ENCODE measurements at places on chromosomes 2 and 18.

DNA sequence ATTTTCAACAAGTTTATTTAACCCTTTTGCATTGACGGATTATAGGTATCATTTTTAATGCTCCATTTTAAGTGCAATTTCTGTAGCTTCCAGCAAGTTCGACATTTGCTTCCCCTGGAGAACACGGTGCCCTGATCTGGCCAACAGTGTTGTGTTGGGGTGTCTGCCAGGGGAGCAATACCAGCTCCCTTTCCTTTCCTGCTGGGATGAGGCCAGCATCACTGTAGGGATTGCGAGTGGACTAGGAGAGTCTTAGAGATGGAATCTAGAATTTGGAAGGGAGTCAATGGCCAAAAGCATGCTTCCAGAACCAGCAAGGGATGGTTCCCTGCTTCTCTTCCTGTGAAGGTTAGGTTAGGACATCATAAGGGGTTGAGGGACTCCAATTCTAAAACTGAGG lies 135.2 kb downstream of the RTN4 start:
- DNase-seq, result no peak

DNA sequence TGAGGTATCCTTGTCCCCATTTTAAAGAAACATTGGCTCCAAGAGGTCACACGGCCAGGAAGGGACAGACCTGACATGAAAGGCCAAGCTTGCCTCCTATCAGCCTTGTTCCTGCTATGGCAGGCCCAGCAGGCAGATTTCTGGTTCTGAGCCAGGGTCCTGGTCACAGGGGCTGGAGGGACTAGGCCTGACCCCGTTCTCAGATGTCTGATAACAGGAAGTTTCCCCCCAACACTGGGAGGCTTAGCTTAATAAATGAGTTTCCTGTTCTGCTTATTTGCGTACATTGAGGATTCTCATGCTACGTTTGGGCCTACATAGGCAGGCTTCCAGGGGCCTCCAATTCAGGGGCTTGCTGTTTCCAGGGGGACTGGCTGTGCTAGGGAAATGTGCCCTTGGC lies 107.8 kb upstream of the LTBP1 start:
- no peak for DNase-seq

DNA sequence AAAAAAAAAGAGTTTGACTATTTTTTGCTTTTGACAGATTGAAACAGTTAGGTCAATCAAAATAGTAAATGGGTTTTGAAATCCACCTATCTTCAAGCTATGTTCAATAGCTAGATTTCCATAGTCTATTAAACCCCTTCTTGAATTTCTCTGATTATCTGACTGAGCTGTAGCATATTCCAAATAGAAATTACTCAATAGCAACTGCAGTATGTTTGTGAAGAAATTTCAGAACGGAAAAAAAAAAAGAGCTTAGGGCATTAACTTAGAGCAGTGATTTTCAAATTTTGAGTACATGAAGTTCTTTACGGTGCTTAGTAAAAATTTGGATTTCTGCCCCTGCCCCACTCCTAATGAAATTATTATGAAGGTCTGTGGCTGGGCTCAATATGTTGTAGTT lies 432.3 kb downstream of the LRP1B start:
- DNase-seq, result no peak

DNA sequence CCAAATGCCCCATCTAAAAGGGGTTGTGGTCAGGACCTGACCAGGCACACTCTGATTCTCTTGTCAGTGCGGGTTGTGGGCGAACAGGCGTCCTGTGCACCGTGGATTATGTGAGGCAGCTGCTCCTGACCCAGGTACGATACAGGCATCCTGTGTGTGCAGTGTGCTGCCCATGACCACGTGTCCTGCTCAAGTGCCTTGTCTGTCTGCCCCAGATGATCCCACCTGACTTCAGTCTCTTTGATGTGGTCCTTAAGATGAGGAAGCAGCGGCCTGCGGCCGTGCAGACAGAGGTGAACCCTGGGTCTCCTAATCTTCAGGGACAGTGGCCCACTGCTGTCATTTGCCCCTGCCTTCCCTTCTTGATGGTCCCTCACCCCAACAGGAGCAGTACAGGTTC lies 14.6 kb downstream of the PTPN18 start:
- DNase-seq, result no peak

GRCh38 chr2:154698296-154698720 lies at the start of gene KCNJ3:
TSS of gene KCNJ3 (plus strand) at chr2:154698695. CDS start at chr2:154698776, 81 bp downstream.
- no peak for DNase-seq

- DNase-seq, result no peak
Observed at GRCh38 chr2:40470822-40471813, 19.2 kb upstream of the SLC8A1 start.

Data from skin of body (tissue), 3 donors.